ENCODE measurements at places on chromosomes 16 and 17.

DNA sequence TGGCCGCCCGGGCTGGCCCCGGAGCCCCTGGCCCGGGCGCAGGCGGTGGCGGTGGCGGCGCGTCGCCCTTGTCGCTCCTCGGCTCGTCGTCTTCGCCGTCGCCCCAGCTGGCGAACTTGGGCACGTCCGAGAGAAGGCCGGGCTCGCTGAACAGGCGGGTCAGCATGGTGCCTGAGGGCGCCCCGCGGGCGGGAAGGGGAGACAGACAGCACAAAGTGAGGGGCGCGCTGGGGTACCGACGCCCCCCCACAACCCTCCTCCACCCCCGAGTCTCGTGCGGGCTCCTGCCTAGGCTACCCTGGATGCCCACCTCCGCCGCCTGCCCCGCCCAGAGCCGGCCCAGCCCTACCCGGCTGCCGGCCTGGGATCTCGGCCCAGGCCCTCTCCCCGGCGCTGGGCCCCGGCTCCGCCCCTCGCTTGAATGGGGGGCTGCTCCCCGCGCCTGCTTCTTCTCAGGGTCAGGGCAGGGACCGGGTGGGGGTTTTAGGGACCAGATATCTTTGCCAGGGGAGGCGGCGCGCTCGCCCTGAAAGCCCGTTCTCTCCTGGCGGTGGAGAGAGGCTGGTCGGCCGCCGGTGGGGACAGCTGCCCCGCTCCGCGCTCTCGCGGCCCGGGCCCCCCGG, 1.2 kb downstream of the NEUROD2 start:
- no peak for DNase-seq

DNA sequence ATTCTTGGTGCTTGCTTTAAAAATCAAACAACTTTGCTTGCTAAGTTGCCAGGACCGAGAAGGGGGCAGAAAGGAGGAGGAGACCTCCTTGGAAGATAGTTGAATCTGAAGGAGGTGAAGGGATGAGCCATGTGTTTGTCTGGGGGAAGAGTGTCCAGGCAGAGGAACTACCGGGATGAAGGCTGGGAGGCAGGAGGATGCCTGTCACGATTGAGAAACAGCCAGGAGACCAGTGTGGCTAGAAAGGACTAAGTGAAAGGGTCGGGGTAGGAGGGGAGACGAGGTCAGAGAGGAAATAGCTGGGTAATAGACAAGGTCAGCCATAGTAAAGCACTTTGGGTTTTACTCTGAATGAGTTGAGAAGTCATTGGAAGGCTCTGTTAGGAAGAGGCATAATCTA, 38.9 kb upstream of the CSNK2A2 start:
- DNase-seq: no peak

- DNase-seq: no peak
Measured at GRCh38 chr16:77553130-77553529, 118.3 kb upstream of the ADAMTS18 start.

DNA sequence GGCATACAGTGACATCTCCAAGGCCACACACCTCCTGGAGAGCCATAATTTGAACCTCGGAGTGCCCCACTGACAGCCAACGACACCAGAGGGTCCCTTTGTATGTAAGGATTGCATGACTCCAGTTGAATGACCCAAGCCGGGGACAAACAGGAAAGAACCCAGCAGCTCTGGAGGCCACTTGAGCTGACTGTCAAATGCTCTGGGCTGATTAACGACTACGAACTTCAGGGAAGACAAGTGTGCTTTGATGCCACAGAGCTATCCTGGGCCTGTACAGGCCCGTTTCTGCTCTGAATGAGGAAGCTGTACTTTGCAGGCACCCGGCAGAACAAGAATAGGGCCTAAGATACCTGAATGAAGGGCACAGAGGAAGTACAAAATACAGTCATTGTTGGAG, 404.6 kb downstream of the SLC39A11 start:
- DNase-seq: no peak

DNA sequence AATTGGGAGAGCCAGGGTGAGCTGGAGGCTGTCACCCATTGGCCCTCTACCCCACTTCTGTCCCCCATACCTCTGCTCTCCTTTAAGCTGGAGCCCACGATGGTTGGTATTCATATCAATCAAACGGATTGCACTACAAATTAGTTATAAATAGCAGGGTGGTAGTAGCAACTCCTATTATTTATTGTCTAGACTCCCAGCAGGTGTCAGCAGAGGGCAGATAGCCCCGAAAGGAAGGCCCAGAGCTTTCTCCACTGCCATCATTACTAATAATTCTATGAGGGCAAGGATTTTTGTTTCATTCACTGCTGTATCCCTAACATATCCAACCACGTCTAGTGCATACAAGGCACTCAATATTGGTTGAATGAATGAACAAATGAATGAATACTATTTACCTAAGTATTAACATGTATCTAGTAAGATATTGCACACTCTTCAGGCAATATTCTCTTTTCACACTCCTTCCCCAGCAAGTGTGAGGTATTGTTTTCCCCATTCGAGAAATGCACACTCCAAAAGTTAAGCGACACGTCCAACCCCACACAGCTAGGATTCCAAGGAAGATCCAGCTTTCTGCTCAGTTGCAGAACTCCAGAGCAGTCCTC, 6.3 kb downstream of the C17orf50 start:
- DNase-seq: peak; percentile 36

- DNase-seq: peak; percentile 79
Measured at GRCh38 chr17:44002141-44002848, 2.1 kb upstream of the NAGS start.

GRCh38 chr17:63996430-63997182, 1.5 kb upstream of the PRR29 start:
- DNase-seq: no peak

DNA sequence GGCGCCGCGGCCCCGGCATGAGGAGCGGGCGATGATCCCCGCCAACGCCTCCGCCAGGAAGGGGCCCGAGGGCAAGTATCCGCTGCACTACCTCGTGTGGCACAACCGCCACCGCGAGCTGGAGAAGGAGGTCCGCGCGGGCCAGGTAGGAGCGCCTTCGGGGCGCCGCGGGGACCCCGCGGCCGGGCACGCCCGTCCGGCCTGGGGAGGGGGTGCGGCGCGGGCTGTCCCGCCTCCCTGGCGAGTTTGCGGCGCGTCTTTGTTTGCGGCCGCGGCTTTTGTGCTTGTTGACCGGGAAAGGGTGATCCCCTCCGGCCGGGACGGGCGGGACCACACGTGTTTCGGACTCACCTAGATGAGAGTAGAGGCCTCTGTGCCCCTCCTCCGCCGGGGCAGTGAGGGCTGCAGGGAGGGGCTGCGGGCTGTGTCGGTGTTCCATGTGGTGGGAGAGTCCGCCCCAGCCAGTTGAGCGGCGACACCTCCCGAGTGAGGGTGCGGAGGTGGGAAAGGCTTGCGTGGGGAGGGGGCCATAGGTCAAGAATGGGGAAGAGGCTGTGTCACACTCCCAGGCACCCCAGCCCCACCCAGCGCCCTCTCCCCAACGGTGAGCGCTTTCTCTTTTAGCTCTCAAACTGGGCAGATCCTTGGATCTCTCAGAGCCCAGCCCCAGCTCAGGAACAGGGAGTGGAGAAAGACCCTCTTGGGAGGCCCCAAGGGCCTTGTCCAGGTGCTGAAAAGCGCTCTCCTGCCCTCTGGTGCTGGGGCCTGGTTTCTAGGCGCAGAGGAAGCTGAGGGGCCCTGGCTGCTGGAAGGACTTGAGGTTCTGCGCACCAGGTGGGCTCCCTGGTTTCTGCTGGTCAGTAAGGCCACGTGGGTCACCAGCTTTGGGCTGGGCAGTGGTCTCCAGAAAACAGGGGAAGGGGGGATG, 923 bp downstream of the ANKRD13B start:
- DNase-seq: peak; percentile 22

DNA sequence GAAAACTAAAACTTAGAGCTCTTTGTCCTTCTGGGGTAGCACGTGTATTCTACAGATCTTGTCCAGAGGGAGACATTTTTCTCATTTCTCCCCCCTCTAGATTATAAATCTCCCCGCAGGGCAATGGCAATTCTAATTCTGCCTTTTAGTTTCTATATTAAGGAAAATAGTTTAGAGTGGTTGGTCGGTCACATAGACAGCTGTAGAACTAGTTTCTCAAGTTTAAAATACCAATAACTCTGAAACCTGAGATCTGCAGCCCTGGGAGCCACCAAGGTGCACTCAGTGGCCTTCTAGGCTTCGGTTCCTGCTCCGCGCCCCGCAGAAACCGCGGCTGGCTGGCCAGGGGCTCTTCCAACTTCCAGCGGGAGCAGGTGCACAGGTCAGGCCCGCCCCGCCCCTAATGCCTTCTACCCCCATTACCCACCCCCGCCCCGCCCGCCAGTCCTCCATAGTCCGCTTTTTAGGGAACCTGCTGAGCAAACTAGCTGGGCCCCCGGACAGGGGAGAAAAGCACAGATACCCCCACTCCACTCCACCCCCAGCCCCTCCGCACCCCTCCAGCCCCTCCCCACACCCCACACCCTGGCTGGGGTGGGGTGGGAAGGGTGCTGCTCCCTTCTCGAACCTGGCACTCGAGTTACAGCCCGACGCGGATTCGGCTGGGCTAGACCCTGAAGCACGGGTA, 431 bp downstream of the SLFN11 start:
- no peak for DNase-seq

GRCh38 chr17:34981538-34982241, 1.4 kb downstream of the LIG3 start:
- DNase-seq: peak; percentile 20

- DNase-seq: no peak
Measured at GRCh38 chr16:88705801-88706228, 393 bp downstream of the RNF166 start.

DNA sequence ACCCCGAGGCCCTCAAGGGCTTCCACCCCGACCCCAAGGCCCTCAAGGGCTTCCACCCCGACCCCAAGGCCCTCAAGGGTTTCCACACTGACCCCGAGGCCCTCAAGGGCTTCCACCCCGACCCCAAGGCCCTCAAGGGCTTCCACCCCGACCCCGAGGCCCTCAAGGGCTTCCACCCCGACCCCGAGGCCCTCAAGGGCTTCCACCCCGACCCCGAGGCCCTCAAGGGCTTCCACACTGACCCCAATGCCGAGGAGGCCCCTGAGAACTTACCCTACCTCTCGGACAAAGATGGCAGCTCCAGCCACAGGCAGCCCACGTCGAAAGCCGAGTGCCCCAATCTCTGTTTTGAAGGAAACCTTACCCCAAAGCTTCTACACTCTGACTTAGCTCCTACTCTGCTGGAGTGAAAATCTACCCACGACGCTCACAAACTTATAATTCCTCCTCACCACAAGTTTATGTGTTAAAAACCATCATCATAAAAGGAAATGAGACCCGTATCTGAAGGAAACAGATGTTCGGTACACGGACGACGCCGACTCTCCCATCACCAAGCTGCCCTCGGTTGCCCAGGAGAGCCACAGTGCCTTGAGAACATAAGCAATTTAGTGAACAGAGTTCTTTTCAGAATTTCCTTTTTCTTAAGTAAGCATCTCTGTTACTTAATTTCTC, 61.2 kb upstream of the RPH3AL start:
- no peak for DNase-seq

- DNase-seq: no peak
Measured at GRCh38 chr17:81672504-81672903, 6.0 kb downstream of the CCDC137 start.

DNA sequence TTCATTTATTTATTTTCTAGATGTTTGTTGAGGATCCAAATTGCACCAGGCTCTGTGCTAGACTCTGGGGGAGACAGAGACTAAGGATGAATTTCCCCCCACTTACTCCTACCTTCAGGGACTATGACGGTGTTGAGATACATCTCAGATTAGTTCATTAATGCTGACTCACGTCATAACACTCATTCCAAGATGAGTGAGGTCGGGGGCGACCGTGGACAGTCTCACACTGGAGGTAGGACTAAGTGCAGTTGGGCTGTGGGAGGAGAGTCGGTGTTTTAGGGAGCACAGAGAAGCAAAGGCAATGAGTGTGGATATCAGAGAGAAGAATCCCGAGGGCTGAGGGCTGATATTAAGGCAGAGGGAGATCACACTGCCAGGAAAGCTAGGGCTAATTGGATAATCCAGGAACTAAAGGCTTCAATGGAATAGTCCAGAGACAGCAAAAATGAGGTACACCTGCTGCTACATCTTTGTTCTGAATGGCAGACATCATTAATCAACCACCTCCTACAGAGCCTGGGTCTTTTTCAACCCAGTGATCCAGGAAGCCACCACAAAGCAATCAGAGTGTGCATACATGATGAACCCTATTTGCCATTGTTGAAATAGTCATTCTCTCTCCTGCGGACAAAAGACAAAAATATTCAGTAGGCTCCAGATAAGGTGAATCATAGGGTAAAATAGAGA, 38.6 kb upstream of the CACNG4 start:
- no peak for DNase-seq

- DNase-seq: no peak
Measured at GRCh38 chr16:11383481-11384183, 38.4 kb downstream of the RMI2 start.

- DNase-seq: no peak
Measured at GRCh38 chr17:31466096-31466760, 74.8 kb downstream of the RAB11FIP4 start.

- DNase-seq: no peak
Measured at GRCh38 chr17:73911726-73912372, 267.6 kb upstream of the SDK2 start.

- peak; percentile 83 for DNase-seq
Measured at GRCh38 chr17:37047631-37048104, 98.9 kb downstream of the AATF start.

DNA sequence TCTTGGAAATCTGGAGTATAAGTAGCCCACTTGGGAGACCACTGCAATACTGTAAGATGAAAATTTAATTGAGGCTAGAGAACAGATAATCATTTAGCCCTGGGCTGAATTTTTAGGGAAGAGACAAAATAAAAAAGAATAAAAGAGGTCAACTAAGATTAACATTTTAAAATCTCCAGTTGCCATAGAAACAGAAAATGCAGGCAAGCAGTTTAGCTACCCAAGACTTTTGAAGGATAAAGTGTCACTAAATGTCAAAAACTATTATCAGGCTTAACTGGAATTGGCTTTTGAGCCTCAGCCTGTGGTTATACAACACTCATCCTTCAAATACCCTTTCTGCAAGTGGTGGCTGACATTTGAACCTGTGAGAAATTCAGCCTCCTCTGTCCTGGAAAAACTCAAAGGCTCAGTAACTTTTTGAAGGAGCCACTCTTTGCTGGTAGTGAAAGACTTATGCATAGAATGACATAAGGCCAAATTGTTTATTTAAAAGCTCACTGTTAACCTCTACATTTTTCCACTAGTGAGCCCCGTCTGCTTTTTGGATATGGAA, 220.7 kb upstream of the KCNJ16 start:
- no peak for DNase-seq

DNA sequence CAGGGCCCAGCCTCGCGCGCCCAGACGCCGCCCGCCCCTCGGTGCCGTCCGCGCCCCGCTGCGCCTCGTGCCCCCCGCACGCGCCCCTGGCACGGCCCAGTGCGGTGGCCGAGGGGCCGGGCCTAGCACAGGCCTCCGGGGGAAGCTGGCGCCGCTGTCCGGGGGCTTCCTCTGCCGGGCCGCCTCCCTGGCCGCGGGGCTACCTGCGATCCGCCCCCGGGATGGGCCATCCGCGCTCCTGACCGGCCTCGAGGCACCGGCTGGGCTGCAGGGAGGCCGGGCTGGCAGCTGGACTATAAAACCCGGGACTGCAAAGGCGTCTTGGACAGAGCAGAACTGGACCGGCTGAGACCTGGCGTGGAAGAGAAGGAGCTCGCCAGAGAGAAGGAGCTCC, 783 bp downstream of the BHLHA9 start:
- no peak for DNase-seq

- DNase-seq: no peak
Measured at GRCh38 chr17:43769859-43770258, 8.9 kb downstream of the DUSP3 start.

Measured in astrocyte of the spinal cord (primary cell).